ENCODE measurements at places on chromosomes 7 and 10. TPM values are rescaled to one million over a fixed set of nuclear protein-coding genes. Genes with fewer than 3 reads are reported as not detected.

DNA sequence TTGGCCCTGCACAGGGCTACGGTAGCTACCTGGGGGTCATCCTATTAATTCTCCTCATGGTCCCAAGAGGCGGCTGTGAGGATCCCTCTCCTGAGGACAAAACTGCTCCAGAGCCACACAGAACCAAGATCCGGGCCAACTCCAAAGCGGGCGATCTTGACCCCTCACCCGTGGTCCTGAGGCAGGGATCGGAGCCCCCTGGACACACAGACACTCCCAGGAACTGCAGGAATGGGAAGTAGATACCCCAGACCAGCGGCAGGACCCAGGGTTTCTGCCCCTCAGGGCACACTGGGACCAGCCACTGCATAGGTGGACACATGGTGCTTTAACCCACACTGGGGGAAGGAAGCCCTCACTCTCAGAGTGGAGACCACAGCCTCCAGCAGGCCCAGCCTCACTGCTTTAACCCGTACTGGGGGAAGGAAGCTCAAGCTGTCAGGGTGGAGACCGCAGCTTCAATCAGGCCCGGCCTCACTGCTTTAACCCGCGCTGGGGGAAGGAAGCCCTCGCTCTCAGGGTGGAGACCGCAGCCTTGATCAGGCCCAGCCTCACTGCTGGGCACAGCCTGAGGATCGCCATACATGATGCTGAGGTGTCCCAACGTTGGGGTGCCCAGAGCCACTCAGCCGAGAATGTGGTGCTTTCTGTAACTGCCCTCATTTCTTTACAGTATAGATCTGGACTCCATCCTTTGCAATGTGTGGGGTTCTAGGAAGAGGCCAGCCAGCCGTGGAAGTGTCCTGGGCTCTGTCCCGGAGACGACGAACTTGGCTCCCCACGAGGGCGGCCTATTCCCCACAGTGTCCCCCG is 60.1 kb downstream of the DIP2C start:
- DNase-seq: no peak

DNA sequence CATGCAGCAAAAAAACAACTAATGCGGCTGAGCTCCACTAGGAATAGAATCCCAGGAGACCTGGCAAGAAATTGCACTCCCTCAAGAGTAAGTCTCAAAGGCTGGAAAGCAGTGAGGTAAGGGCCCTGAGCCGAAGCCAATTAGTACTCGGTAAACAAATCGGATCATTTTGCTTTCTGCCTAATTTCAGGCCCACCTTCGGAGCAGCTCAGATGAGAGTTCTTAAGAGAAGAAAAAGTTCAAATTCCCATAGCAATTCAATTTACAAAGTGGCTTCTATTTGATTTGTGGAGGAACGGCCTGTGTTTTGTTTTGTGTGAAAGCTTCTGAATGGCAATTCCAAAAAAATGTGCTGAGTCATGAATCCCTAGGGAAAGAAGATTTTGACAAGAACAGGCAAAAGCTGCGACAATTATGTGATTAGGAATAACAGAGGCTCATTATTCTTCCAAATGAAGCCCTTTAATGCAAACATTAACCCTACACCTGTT is 60.9 kb downstream of the SLC16A9 start:
- DNase-seq: no peak

GRCh38 chr10:71040846-71041605 is 152.7 kb upstream of the PCBD1 start:
- DNase-seq: no peak

GRCh38 chr10:58894929-58895328 is 281.5 kb upstream of the PHYHIPL start:
- DNase-seq: no peak

- no peak for DNase-seq
Measured at GRCh38 chr10:19749185-19749729, 67.0 kb upstream of the PLXDC2 start.

Gene CYP26C1
- total RNA-seq: 0.09 TPM

Gene GPR37
- total RNA-seq: not detected

Gene NUPR2
- not detected for total RNA-seq

DNA sequence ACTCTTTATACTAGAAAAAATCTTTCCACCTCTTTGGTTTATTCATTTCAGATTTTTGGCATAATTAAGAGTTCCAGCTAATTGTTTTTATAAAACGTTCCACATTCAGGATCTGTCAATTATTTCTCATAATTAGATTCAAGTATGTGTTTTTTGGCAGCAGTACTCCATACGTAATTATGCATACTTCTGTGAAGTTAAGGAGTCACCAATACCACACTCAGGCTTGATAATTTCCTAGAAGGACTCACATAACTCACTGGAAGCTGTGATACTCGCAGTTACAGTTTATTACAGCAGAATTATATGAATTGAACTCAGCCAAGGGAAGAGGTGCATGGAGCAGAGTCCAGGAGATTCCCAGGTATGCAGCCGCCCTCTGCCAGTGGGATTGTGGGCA is 290.5 kb upstream of the AKR1E2 start:
- no peak for DNase-seq

Gene RHOBTB1
- 0.97 TPM for total RNA-seq

- DNase-seq: no peak
Measured at GRCh38 chr10:42962902-42963231, 114.0 kb upstream of the RET start.

DNA sequence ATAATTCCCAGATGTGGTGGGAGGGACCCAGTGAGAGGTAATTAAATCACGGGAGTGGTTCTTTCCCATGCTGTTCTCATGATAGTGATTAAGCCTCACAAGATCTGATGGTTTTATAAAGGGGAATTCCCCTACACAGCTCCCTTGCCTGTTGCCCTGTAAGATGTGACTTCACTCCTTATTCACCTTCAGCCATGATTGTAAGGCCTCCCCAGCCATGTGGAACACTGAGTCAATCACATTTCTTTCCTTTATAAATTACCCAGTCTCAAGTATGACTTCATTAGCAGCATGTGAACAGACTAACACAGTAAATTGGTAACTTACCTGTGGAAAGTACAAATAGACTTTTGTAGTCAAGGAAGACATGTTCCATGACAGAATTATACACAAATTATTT is 55.2 kb downstream of the ZNF716 start:
- DNase-seq: no peak

DNA sequence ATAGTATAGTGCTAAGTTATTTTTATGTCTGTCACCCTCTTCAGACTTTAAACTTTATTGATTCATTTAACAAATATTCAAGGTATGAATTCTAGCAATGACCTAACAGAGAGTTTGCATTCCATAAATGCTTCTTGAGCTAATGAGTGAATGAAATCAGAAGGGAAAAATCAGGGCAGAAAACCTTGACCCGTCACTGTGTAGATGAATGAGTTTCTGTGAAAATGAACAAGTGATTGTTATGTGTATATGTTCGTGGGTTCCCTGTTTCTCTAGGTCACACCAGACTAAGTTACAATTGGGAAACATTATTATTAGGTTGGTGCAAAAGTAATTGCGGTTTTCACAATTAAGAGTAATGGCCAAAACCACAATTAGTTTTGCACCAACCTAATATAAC is 30.1 kb downstream of the APBB1IP start:
- DNase-seq: no peak

- no peak for DNase-seq
Measured at GRCh38 chr7:3559278-3559677, 258.2 kb downstream of the SDK1 start.

GRCh38 chr10:108336836-108337235 is 1172.3 kb upstream of the SORCS1 start:
- DNase-seq: no peak

Gene OR9A2
- not detected for total RNA-seq

Gene ANKRD30A
- total RNA-seq: not detected

DNA sequence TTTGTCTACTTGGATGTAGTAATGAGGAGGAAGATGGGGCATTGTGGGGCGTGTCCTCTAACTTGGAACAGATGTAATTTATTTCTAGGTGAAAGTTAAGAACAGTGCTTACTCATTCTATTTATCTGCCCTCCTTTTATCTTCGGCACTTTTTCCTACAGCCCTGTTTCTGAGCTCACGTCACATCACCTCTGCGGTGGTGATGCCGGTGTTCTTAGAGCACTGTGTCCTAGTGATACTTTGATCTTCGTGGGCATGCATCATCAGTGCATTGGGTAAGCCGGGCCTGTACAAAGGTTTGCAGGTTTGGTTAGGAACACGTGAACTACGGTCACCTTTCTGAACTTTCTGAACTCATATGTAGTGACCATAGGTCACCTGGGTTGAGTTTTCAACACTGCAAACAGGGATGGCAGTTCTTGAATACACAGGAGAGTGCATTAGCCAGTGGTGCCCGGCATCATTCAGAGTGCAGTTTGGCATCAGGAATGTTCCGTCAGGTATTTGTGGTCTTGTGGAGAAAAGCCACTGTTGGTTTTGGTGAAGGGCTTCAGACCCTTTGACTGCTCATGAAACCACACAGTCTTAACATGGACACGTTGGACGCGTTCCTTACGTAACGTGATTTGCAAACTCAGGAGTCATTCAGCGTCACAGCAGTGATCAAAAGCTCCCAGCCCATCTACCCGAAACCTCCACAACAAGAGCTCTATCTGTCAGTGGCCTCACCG is 5.6 kb downstream of the POR start:
- DNase-seq: no peak

DNA sequence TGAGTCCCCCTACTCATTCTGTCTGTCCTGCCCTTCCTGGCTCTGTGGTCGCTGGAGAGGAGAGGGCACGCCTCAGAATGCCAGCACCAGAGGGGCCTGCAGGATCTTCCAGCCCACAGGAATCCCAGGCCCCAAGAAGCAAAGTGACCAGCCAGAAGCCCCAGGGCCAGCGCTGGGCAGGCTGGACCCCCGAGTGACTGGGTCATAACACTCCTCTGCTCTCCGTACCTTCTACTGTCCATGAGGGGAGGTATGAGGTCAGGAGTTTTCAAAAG is 102.6 kb upstream of the GPR26 start:
- no peak for DNase-seq

Gene LOXL4
- total RNA-seq: not detected

DNA sequence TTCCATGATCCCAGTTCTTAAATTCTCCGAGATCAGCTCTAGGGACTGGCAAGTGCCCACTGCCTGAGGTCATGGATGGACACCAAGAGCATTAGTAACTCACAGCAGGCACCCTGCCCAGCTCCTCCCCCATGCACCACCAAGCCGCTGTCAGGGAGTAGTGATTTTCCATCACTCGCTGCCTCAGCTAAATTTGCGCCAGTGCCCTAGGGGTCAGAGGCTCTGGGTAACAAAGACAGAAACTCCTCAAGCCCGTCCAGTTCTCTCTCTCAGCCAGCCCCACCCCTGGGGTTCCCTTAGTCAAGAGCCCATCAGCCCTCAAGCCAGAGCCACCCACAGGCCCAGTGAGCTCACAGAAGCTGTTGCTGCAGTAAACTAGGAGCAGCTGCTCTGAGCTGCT is 30.0 kb downstream of the PAX2 start:
- no peak for DNase-seq

GRCh38 chr7:97868788-97869187 is 3.4 kb downstream of the ASNS start:
- no peak for DNase-seq

Gene JCAD
- not detected for total RNA-seq

GRCh38 chr7:74258639-74259038 is 4.4 kb upstream of the RFC2 start:
- no peak for DNase-seq

Gene RELN
- total RNA-seq: not detected

Gene MACC1
- total RNA-seq: 0.26 TPM

Gene PRDX3
- 12.5 TPM for total RNA-seq

DNA sequence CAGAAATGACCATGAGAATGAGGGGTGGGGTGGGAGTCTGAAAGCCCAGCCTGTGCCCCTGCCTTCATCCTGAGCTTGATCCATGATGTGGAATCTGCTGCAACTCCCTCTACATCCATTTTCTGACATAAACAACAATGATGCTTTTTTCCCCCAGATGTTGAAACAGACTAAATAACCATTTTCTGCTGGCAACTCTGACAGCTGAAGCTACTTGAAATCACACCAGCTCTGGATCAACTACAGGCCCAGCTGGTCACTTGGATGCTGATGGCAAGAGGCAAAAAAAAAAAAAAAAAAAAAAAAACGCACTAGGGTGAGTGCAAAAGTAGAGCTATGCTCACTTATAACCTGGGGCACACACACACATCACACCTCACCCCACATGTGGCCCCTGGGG is 74.2 kb downstream of the FAM107B start:
- DNase-seq: no peak

DNA sequence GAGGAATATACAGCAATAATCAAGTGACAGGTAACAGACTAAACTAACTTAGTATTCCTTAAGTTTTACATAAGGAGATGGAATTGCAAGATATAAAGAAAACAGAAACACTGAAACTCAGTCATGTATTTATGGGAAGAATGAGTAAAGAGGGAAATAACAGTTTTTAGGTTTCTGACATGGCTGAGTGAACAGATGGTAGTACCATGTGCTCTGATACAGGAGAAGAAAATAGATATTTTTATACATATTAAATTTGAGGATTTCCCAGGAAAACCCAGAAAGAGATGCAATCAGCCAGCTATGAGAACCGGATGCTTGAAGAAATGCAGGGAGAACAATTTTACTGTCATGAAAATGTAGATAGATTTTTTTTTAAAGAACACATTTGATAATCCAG is 669.5 kb upstream of the GRM3 start:
- DNase-seq: no peak

DNA sequence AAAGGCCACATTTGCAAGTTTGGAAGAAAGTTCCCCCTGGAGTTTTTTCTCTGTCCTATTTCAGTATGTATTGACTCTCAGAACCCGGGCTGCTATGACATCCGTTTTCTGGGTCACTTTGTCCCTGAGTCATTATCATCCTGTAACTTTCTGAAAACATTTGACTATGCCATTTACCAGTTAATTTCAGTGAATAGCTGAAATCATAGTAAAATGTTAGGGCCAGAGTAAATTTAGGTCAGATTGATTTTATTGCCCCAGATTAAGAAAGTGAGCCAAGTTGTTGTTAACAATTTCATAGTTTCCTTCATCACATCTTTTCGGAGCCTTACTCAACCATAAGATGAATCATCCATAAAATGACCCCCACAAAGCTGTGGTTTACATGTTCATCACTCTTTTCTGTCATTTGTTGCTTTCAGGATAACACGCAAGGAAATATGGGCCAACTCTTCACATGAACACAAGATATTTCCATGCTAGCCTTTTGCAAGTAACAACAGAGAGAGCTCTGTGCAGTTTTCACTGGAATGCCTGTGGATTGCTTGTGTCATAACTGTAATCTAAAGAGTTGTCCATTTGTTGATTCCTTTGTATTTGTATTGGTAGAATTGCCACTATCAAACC is 3.9 kb upstream of the MACC1 start:
- no peak for DNase-seq

Gene FAM237B
- not detected for total RNA-seq

Gene PDE1C
- not detected for total RNA-seq

GRCh38 chr7:143408686-143409561 is at the start of gene EPHA1:
TSS of gene EPHA1 (minus strand) at chr7:143408856. CDS start at chr7:143408805, 51 bp downstream.
- DNase-seq: no peak

GRCh38 chr7:2553831-2554581 is 1.3 kb downstream of the BRAT1 start:
- no peak for DNase-seq

Gene CFTR
- not detected for total RNA-seq

- DNase-seq: no peak
Measured at GRCh38 chr10:61164458-61165160, 220.6 kb upstream of the RHOBTB1 start.
